ENCODE measurements at places on chromosomes 2 and 18.

DNA sequence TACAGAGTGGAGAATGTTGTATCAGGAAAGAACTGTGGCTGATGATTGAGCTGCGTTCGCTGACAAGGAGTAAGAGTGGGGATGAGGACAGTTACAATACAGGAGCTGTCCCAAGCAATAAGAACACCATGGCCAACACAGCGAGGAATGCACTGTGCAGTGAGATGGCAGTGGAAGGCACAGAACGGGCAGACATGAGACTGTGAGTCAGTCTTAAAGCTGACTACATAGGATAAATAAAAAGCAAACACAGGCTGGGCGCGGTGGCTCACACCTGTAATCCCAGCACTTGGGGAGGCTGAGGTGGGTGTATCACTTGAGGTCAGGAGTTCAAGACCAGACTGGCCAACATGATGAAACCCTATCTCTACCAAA, 89.8 kb downstream of the CABYR start:
- DNase-seq = no peak

DNA sequence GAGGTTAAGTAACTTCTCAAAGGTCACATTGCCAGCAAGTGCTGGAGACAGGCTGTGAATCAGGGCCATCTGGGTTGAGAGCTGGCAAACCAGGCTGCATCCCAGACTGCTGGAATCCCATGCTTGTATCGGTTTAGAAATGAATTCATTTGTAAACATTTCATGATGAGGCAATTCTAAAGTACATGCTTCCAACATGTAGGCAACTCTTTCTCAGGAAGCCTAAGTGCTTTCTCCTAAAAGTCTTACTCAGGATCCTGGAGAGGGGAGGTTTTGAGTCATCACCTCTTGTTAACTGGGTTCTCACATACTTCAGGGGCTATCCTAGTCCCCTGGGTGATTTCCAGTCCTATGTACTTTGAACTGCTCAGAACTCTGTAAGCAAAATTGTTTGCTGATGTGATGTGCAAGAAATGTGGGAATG, 416.5 kb downstream of the MEIS1 start:
- DNase-seq = no peak

- DNase-seq = peak; percentile 34
Measured at GRCh38 chr18:9869715-9870430, 15.9 kb upstream of the TXNDC2 start.

- DNase-seq = no peak
Measured at GRCh38 chr18:48888773-48889080, 62.0 kb downstream of the SMAD7 start.

- DNase-seq = no peak
Measured at GRCh38 chr2:169736902-169737301, 3.3 kb downstream of the KLHL23 start.

DNA sequence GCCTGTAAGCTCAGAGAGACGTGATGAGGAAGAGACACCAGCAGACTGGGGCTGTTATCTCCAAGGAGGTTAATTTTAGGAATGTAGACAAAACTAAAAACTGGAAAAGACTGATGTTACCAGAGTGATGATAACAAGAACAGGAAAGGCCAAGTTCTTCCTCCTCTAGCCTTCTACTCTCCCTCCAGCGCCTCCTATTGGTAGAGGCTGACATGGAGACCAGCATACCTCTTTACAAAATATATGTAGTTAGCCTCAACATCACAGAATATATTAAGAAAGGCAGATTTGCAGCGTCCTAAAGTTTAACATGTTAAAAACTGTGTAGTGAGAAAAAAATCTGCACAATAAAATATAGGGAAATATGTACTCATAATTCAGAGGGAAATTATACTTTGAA, 66.0 kb downstream of the TCF4 start:
- peak; percentile 19 for DNase-seq

Measured in activated CD4-positive, alpha-beta T cell treated with anti-CD3 and anti-CD28 coated beads, Interleukin-2, amount 50 U/mL, for 16 hours (primary cell).